ENCODE measurements at places on chromosomes 6 and 20.

GRCh38 chr6:15232836-15233510 lies 12.9 kb upstream of the JARID2 start:
- no peak for DNase-seq

- no peak for DNase-seq
Observed at GRCh38 chr6:30847421-30847970, 36.8 kb upstream of the DDR1 start.

- no peak for DNase-seq
Observed at GRCh38 chr6:161660666-161661571, 387.1 kb upstream of the AGPAT4 start.

DNA sequence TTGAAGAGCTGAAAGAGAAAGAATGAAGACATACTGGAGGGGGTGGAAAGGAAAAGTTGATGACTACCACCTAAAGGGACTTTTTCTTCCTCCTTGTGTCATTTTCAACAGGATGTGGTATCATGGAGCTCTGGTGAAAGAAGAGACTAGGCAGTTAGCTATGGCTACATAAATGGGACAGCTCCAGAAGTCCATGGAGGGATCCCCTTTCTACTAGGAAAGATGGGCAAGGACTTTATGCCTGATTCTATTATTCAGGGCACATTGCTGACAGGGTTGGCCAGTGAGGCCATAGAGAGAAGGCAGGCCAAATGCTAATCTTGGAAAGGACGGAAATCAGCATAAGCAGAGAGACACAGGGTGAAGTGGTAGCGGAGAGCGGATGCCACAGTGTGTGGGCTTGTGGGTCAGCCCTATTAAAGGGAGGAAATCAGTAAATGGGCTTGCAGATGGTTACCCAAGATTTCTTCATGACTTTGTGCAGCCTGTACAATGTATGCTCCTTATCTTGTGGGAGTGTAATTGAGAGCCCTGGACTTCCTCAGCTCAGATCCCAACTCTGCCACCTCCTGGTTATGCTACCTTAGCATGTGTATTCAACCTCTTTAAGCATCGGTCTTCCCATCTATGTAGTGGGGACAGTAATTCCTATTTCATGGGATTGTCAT lies 77.4 kb upstream of the TMEM170B start:
- DNase-seq: no peak

DNA sequence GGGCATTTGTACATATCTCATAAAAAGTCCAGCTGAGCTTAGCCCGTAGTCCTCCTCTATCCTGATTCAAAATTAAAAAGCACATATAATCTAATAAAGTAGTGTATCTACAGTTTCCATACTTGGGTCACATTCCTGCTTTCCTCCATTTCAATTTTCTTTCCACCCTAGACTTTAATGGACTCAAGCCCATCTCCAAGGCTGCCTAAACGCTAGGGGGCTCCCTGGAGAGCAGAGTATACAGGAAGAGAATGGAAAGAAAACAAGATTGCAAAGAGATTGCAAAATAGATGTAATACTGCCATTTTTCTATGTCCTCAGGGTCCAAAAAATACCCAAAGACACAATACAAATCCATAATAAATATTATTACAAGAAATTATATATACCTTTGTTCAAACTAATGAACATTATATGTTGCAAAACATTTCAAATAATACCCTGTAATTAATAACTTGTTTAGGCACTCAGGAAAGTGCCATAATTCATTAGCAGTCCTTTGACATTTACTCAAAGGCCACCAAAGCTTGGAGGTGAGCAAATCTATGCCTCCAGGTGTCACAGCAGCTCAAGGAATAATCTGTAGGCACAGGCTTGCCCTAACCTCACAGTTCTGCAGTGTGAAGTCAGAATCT lies 2.4 kb upstream of the MCM3 start:
- no peak for DNase-seq

DNA sequence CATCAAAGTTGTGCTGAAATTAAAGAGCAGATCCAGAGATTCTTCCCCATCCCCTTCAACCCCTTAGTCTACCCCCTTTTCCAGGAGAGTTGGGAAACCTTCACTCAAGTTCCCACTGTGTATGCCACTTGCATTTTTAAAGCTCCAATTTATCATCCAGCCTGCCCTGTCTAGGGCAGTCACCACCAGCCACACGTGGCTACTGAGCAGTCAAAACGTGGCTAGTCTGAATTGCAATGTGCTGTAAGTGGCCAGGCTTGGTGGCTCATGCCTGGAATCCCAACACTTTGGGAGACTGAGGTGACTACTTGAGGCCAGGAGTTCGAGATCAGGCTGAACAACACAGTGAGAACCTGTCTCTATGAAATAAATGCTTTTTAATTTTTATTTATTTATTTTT lies 34.9 kb downstream of the ERGIC3 start:
- no peak for DNase-seq

DNA sequence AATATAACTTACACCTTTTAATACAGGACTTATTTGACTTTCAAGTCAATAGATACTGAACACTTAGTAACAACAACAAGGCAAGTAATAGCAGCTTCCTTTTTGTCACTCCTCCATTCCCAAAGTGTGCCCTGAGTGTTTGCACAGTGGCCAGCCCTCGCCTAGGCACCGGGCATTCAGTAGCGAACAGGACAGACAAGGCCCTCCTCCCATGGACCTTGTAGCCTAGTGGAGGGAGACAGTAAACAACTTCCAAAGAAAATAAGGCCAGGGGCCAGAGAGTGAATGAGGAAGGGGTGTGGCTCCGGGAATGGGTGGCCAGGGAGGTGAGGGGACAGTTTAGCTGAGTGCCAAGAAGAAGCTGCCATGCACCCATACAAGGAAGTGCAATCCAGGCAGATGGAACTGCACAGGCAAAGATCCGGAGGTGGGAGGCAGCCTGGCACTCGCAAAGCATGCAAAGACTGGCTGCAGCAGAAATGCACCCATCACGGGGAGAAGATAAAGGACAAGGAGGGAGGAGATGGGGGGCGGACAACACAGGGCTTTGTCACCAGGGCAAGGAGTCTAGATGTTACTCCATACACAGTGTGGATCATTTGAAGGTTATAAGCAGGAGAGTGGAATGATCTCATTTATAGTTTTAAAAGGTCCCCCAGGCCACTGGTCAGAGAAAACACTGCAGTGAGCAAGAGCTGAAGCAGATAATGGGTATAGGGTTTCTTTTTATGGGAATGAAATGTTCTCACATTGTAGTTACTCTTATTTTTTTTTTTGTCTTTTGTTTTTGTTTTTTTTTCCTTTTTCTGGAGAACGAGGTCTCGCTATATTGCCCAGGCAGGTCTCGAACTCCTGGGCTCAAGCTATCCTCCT lies 32.2 kb downstream of the ATP9A start:
- no peak for DNase-seq

DNA sequence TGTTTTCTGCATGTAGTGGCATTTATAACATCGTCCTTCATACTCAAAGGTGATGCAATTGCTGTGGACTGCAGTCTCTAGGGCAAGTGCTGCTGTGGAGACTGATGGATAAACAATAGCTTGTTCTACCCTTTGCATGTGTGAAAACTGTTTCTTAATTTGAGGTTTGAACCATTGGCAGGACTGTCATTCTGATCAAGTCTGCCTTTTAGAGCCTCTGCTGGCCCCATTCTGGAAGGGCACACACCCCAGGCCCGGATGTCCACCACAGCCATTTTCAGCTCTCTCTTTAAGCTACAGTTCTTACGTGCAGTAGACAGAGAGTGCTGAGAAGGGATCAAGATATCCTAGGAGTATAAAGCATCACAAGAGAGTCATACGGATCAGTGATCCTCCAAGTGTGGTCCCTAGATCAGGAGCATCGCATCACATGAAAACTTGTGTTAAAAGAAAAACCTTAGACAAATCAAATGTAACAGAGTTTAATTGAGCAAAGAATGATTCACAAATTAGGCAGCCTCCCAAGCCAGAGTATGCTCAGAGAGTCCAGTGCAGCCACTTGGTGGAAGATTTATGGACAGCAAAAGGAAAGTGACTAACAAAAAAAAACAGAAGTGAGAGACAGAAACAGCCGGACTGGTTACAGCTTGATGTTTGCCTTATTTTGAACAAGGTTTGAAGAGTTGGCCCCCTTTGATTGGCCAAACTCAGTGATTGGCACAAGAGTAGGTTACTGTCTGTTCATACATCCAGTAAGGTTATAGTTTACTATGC lies 52.0 kb downstream of the FRK start:
- DNase-seq: no peak

- no peak for DNase-seq
Observed at GRCh38 chr6:153476243-153476642, 345.2 kb upstream of the RGS17 start.

DNA sequence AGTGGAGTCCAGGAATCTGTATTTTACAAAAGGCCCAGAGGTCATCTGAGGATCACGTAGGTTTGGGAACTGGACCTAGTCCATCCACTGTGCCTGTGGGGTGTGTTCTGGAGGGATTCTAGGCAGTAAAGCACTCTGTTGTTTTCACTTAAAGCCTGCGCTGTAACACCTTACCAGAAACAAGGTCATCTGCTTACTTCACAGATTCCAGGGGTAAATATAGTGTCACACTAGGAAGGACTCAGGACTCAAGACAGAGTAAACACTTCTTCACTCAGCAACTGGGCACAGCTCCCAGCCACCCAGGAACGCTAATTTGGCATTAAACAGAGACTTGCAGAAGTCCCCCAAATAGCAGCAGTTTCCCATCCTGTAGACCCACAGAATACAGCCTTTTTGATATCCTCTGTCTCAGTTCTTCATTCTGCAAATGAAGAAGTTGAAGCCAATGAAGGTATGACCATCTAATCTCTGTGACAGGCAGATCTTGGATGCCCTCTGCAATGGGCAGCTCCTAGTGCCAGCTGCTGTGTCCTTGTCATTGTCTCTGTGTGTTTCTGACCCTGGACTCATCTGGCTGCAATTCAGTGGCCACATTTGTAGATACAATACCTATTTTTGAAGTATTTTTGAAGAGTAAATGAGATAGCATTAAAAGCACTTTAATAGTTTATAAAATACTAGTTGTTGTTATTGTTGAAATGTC lies 129.1 kb downstream of the SLC24A3 start:
- DNase-seq: no peak

DNA sequence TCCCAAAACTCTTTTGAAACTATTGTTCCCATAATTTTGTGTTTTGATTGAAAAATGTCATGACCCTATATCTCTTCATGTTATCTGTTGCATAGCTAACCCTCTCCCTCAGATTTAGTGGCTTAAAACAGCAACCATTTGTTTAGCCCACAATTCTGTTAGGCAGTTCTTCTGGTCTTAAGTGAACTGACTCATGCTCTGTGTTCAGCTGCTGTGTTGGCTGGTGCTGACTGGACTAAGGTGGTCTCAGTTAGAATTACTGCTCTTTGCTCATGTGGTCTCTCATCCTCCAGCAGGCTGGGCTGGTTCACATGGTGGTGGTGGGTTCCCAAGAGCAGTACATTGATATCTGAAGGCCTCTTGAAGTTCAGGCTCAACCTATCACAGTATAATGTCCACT lies 80.8 kb downstream of the KHDC1L start:
- DNase-seq: no peak

DNA sequence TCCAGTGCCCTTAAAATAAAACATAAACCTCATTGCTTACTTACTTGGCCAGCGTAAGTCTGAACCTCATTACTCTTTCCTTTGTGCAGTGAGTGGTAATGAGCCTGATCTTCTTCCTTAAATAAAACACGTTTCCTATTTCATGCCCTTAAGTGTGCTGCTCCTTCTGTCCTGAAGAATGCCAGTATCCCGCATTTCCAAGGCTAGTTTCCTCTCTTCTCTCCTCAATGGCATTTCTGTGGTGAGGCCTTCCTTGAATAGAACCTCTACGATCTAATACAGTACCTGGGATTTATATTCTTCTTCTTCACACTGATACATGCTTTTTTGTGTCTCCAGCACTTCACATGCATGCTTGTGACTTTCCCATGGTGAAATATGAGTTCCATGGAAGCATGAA lies 523.4 kb upstream of the CDH4 start:
- no peak for DNase-seq

- DNase-seq: no peak
Observed at GRCh38 chr6:45667300-45667699, 289.6 kb upstream of the SUPT3H start.

Measured in stimulated activated CD8-positive, alpha-beta memory T cell treated with anti-CD3 and anti-CD28 coated beads, Interleukin-7, amount 100 ng/mL, for 1 hour (primary cell).